ENCODE measurements at places on chromosomes 3 and 15.

GRCh38 chr3:53804697-53805462 lies 41.3 kb downstream of the CHDH start:
- DNase-seq, result no peak

GRCh38 chr3:177262396-177262795 lies 65.1 kb upstream of the TBL1XR1 start:
- no peak for DNase-seq

- no peak for DNase-seq
These were observed 138.8 kb upstream of the TLE3 start for GRCh38 chr15:70236341-70237086.

GRCh38 chr3:172648747-172649146 lies 62.1 kb downstream of the NCEH1 start:
- DNase-seq, result no peak

- DNase-seq, result no peak
These were observed 1081.5 kb downstream of the PLOD2 start for GRCh38 chr3:145079436-145079835.

- no peak for DNase-seq
These were observed 22.3 kb downstream of the OSBPL10 start for GRCh38 chr3:31958701-31959152.

Measured in activated T-cell treated with anti-CD3 and anti-CD28 coated beads, Interleukin-2, amount 50 U/mL, for 4 hours (primary cell).